ENCODE measurements at places on chromosomes 12 and 14. TPM values are rescaled to one million over a fixed set of nuclear protein-coding genes. Genes with fewer than 3 reads are reported as not detected.

B4GALNT3 gene
- 78.1 TPM for total RNA-seq

EML5 gene
- 0.11 TPM for total RNA-seq

FOXA1 gene
- 271 TPM for total RNA-seq

LIN7A gene
- 16.2 TPM for total RNA-seq

GRCh38 chr12:99444859-99445316 lies 202.7 kb upstream of the GARIN6 start:
- no peaks in the 10 kb centered on the region for H3K4me1 ChIP-seq
- H3K36me3 ChIP-seq = no peaks in the 10 kb centered on the region
- no peak overlapping the region for H3K4me3 ChIP-seq
- H3K27me3 ChIP-seq = no peaks in the 10 kb centered on the region
- no peak overlapping the region for H3K27ac ChIP-seq

GRCh38 chr14:55274146-55274545 lies 2.9 kb downstream of the FBXO34 start:
- DNase-seq = no peak
- no peak overlapping the region for H3K4me3 ChIP-seq
- no peak overlapping the region for H3K27ac ChIP-seq
- no peaks in the 10 kb centered on the region for H3K27me3 ChIP-seq
- H3K36me3 ChIP-seq = no peaks in the 10 kb centered on the region

- H3K4me3 ChIP-seq = no peak overlapping the region
- H3K27me3 ChIP-seq = no peaks in the 10 kb centered on the region
- no peak overlapping the region for H3K27ac ChIP-seq
- no peak for DNase-seq
- H3K36me3 ChIP-seq = no peaks in the 10 kb centered on the region
- H3K4me1 ChIP-seq = no peaks in the 10 kb centered on the region
These were observed 172.8 kb upstream of the BCL2L14 start for GRCh38 chr12:11897923-11898322.

- peaks cover 13% of the 10 kb centered on the region for H3K4me1 ChIP-seq
- no peak for DNase-seq
- no peaks in the 10 kb centered on the region for H3K36me3 ChIP-seq
- H3K4me3 ChIP-seq = no peak overlapping the region
- no peak overlapping the region for H3K27ac ChIP-seq
These were observed 127.8 kb downstream of the DAAM1 start for GRCh38 chr14:59316151-59316830.

DNA sequence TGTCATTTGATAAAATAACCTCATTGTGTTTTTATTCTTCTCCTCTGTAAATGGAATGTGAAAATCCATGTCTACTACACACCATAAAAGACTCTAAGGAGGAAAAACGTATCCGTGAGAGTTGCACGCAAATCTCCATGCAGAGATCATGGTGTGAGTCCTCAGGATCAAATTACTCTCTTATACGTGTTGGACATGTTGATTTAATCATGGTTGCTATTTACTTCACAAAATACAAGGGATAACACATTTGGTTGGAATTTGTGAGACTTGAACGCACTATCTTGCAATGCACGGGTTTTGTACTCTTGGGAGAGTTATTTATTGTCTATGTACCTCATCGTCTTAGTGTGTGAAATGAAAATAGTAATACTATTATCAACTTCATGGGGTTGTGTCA lies 128.0 kb upstream of the RASSF8 start:
- no peak overlapping the region for H3K4me3 ChIP-seq
- H3K36me3 ChIP-seq = no peaks in the 10 kb centered on the region
- no peak for DNase-seq
- peaks cover 12% of the 10 kb centered on the region for H3K4me1 ChIP-seq
- no peak overlapping the region for H3K27ac ChIP-seq

DNA sequence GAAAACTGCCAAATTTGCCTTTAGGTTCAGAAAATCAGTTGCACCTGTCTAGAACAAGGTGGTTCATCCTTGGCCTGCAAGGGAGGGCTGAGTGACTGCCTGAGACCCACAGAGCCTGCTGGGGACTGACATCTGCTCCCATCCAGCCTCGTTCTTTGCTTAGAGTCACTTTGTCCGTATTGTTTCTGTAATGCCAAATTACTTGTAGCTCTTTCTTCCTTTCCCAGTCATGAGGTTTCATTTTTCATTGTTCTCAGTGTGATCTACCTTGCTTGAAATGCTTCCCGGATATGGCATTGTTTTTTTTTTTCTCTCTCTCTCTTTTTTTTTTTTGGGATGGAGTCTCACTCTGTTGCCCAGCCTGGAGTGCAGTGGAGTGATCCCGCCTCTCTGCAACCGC lies 21.3 kb downstream of the TSPAN9 start:
- H3K4me3 ChIP-seq = no peak overlapping the region
- no peak for DNase-seq
- no peaks in the 10 kb centered on the region for H3K36me3 ChIP-seq

GRCh38 chr12:20601668-20602280 lies 93.4 kb upstream of the SLCO1C1 start:
- no peaks in the 10 kb centered on the region for H3K36me3 ChIP-seq
- H3K4me1 ChIP-seq = no peaks in the 10 kb centered on the region
- no peaks in the 10 kb centered on the region for H3K27me3 ChIP-seq
- DNase-seq = no peak

DNA sequence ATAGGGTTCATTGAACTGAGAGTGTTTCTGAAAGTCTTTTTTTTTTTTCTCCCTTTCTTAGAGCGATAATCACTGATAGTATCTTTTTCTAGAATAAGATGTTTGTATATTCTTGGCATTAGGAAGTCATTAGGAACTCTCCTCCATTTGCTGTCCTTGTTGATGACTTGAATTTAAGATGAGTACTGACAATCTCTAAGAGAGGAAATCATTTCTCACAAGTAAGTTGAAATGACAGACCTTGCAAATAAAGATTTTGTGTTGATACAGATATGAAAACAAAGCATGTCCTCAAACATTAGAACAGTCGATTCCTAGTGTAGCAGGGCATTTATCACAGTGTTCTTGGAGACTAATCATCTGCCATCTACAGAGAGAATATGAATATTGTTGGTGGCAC lies 458.4 kb upstream of the SYT1 start:
- no peaks in the 10 kb centered on the region for H3K4me1 ChIP-seq
- no peak overlapping the region for H3K4me3 ChIP-seq
- H3K27ac ChIP-seq = no peak overlapping the region
- DNase-seq = no peak

GRCh38 chr14:66115740-66116502 lies 370.2 kb upstream of the CCDC196 start:
- DNase-seq = no peak
- H3K4me1 ChIP-seq = peaks cover 10% of the 10 kb centered on the region
- no peaks in the 10 kb centered on the region for H3K27me3 ChIP-seq
- H3K36me3 ChIP-seq = no peaks in the 10 kb centered on the region
- H3K27ac ChIP-seq = no peak overlapping the region

DNA sequence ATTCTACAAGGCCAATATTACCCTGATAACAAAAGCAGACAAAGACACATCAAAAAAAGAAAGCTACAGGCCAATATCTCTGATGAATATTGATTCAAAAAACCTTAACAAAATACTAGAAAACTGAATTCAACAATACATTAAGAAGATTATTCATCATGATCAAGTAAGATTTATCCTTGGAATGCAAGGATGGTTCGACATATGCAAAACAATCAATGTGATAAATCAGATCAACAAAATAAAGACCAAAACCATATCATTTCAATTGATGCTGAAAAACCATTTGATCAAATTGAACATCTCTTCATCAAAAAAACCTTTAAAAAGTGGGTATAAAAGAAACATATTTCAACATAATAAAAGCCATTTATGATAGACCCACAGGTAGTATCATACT lies 117.3 kb downstream of the CPNE8 start:
- H3K27me3 ChIP-seq = no peaks in the 10 kb centered on the region
- H3K4me1 ChIP-seq = no peaks in the 10 kb centered on the region
- no peak overlapping the region for H3K27ac ChIP-seq
- H3K36me3 ChIP-seq = no peaks in the 10 kb centered on the region
- no peak overlapping the region for H3K4me3 ChIP-seq
- DNase-seq = no peak

DNA sequence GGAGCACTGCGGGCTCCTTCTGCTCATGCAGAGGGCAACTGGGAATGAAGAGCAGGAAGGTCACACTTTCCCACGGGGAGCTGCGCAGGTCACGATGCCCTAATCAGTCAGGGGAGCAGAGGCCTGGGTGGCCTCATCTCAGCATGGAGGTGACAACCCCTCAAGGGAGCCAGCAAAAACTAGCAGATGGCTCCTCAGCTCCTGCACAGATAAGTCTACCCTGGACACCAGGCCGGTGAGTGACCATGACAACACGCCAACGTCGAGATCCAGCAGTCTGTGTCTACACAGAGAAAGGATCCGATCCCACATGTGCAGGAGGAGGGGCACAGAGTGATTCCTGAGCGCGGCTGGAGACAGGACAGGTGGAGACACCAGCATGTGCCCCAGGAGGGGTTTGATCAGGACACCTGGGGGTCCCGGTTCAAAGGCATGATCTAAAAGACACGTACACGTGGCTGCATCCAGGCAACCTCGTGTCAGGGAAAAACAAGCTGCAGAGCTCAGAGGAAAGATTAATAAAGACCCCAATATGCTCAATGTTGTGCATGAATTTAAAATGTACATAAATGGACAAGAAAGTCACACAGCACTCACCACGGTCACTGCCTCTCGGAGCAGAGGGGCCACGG lies 153.7 kb upstream of the SFSWAP start:
- no peaks in the 10 kb centered on the region for H3K36me3 ChIP-seq
- H3K27me3 ChIP-seq = no peaks in the 10 kb centered on the region
- H3K4me1 ChIP-seq = no peaks in the 10 kb centered on the region
- H3K27ac ChIP-seq = no peak overlapping the region
- H3K4me3 ChIP-seq = no peak overlapping the region
- no peak for DNase-seq

DNA sequence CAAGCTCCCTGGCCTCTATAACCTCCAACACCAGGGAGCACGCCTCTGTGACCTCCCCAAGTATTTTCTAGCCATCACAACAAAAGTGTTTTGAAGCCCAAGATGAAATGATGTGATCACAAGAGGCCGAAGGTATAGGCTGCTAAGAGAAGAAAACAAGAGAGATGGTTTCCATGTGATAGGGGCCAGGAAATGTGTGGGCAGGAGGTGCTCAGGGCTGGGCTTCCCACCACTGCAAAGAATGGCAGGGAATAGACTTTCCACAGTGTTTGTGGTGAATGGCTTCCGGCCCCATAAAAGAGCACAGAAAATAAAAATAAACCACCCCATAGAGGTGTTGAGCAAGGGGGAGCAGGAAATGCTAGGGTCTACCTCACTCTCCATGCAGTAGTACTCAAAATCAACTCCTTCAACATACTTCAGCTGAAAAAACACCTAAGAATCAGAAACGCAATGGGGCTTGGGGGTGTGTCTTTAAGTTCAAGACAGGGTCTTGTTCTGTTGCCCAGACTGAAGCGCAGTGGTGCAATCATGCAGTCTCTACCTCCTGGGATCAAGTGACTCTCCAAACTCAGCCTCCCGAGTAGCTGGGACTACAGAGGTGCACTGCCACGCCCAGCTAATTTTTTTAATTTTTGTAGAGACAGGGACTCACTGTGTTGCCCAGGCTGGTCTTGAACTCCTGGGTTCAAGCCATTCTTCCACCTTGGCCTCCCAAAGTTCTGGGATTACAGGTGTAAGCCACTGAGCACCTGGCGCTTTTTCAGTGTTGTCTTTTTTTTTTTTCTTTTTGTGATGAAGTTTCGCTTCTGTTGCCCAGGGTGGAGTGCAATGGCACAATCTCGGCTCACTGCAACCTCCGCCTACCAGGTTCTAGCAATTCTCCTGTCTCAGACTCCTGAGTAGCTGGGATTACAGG lies 27.1 kb downstream of the DAD1 start:
- no peaks in the 10 kb centered on the region for H3K36me3 ChIP-seq
- no peaks in the 10 kb centered on the region for H3K27me3 ChIP-seq
- H3K4me1 ChIP-seq = peaks cover 92% of the 10 kb centered on the region
- H3K27ac ChIP-seq = peak overlapping the region; percentile 95

GRCh38 chr14:102178806-102179205 lies 39.1 kb downstream of the WDR20 start:
- no peaks in the 10 kb centered on the region for H3K36me3 ChIP-seq
- 0 out of 2 replicates have a peak, but pooled peaks cover 3% of the 10 kb centered on the region for H3K4me1 ChIP-seq
- no peak overlapping the region for H3K27ac ChIP-seq
- no peak for DNase-seq
- no peaks in the 10 kb centered on the region for H3K27me3 ChIP-seq

- H3K4me1 ChIP-seq = no peaks in the 10 kb centered on the region
- H3K4me3 ChIP-seq = no peak overlapping the region
- DNase-seq = no peak
- H3K27me3 ChIP-seq = no peaks in the 10 kb centered on the region
- H3K27ac ChIP-seq = no peak overlapping the region
- no peaks in the 10 kb centered on the region for H3K36me3 ChIP-seq
These were observed 1189.0 kb upstream of the FLRT2 start for GRCh38 chr14:84340938-84341337.

GRCh38 chr12:108169708-108170107 lies 40.6 kb downstream of the WSCD2 start:
- DNase-seq = no peak
- no peaks in the 10 kb centered on the region for H3K4me1 ChIP-seq
- no peaks in the 10 kb centered on the region for H3K36me3 ChIP-seq
- no peak overlapping the region for H3K27ac ChIP-seq

DNA sequence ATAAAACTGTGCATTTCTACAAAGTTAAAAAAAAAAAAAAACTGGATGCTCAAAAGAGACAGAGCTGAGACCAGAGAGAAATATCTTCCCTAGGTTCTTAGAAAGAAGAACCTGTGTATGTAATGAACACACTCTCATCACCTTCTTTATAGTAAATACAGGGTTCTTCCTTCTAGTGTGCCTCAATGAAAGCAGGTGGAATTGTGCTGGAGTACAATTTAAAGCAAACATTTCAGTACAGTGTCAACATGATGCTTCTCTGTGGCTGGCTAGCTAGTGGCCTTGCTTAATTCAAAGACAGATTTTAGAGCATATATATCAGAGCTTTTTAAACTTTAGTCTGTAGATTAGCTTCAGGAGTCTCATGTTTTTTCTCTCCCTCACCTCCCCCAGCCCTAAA lies 249.8 kb upstream of the ARHGAP5 start:
- no peaks in the 10 kb centered on the region for H3K36me3 ChIP-seq
- no peak for DNase-seq
- H3K4me1 ChIP-seq = no peaks in the 10 kb centered on the region
- no peak overlapping the region for H3K4me3 ChIP-seq
